MG63 (cell line): ENCODE measurements at places on chromosomes 7 and 10. TPM values are rescaled to one million over a fixed set of nuclear protein-coding genes. Genes with fewer than 3 reads are reported as not detected.

DNA sequence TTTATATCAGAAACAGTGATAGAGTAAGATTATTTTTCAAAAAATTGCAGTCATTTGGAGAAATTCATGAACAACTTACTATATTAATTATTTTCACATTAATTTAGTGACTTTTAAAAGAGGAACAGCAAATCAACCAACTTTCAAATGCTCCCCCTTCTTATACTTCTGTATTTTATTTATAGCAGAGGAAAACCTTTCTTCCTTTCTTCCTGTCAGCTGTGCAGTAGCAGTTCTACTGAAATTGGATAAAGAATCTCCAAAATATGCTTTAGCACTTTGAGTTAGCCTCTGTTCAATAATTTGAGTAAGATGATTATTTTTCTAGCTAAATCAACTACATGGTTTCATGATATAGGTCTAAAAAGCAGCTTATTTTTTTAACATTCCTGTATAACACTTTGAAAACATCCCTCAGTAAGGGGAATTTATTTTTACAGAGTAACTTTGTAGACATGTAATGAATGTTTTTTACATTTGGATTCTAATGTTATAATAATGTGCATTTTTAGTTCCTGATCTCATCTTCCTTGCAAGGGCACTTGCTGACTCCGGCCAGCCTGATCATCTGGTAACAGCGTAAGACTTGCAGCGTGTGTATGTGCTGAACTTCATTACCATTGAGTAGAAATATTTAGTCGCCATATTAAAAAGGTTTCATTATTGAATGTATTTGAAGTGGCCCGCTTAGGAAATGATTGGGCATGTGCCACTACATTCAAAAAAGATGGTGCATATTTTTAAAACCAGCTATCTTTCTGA, 158.3 kb upstream of the HDAC9 start:
- no peak for DNase-seq

DNA sequence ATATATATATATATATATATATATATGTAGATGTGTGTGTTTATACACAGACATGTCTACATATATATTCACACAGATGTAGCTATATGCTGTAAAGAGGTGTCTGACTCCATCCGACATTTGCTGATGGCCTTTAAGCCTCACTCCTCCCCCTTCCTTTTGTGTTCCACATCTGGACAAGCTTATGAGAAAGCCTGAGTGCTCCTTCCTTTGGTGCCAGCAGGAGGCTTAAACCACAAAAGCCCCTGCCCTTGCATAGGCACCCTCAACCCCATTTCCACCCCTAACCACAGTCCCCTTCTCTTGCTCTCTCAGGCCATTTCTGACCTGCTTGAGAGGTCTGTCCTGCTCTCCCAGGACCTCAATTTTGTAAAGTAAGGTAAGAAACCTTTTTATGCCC, 98.7 kb downstream of the SVOPL start:
- DNase-seq, result no peak

GRCh38 chr7:22551768-22552513, 52.0 kb upstream of the STEAP1B start:
- no peak for DNase-seq

GRCh38 chr10:83367036-83367435, 772.3 kb upstream of the GHITM start:
- DNase-seq, result no peak

DNA sequence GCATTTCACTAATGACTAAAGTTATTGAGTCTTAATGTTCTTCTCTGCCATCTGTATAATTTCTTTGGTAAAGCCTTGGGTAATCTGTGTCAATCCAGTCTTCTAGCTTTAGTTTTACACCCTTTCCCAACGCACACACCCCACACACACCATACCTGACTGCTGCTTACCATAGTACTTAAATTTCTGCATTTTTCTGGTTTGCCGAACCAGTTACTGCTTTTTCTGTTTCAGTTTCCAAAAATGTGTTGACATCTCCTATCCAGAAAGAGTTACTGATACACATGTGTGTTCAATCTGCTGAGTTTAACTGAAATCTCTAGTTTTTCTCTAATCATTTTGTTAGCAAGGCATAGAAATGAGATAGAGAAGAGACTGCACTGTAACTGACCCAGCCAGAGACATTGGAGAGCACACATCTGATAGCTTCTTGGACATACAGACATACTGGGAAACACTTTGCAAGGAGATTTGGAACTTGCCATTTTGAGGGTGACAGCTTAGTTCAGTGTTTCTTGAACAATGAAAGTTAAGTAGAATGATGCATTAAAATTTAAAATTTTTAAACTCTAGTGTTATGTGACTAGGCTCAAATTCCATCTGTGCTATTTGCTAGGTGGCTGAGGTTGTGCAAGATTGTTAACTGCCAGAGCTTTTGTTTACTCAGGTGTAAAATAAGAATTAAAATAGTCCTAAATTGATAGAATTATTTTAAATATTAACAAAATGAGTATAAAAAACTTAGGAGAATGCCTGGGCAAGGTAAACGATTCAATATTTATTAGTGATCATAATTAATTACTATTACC, 807.6 kb downstream of the DNAJB9 start:
- no peak for DNase-seq

DNA sequence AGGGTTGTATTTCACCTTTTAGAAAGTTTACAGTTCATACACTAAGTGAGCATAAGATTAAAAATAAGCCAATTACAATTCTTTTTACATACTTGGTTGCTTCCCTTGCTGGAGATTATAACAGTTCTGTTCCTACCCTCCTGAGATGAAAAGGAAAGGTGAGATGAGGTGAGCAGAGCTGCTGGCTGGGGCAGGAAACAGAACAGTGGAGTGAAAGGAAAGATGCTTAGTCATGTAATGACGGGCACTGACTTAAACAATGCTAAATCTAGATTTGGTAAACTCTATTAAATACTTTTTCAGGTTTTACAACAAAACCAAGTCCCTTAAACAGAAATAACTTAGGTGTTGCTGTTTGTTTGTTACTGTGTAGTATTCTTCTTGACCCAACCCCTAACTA, 19.9 kb upstream of the ZEB1 start:
- DNase-seq, result no peak

- DNase-seq, result no peak
Observed at GRCh38 chr7:124954790-124955189, 25.2 kb upstream of the POT1 start.

- DNase-seq, result no peak
Observed at GRCh38 chr10:1632141-1632540, 105.2 kb downstream of the ADARB2 start.

GRCh38 chr10:92544296-92544695, 29.6 kb downstream of the IDE start:
- no peak for DNase-seq

GRCh38 chr7:83289419-83289993, 126.8 kb upstream of the PCLO start:
- DNase-seq, result no peak

DNA sequence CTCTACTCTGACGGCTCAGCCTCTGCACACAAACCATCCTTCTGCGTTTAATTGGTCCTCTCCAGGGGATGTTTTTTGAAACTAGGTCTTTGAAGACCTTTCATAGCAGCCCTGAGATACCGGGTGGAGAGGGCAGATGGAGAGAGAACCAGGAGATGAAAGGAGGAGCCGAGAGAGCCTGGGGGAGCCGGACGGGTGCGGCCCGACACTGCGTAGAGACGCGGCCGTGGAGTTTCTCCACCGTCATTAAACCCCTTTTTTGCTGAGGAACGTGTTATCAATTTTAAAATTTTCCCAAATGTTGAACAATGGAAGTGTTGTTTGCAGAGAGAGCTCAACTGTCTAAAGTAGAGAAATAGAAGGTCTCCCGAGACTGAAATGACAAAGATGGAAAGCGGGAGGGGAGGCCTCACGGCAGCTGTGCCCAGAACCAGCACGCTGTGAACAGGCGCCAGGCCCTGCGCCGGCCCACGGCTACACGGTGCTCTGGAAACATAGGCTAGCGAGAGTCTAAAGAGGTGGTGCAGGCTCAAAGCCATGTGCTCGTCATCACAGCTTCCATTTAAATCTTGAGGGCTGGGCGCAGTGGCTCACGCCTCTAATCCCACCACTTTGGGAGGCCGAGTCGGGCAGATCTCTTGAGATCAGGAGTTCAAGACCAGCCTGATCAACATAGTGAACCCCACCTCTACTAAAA, 307.0 kb downstream of the PTPRN2 start:
- no peak for DNase-seq

- no peak for DNase-seq
Observed at GRCh38 chr10:59991661-59992060, 85.3 kb upstream of the CCDC6 start.

DNA sequence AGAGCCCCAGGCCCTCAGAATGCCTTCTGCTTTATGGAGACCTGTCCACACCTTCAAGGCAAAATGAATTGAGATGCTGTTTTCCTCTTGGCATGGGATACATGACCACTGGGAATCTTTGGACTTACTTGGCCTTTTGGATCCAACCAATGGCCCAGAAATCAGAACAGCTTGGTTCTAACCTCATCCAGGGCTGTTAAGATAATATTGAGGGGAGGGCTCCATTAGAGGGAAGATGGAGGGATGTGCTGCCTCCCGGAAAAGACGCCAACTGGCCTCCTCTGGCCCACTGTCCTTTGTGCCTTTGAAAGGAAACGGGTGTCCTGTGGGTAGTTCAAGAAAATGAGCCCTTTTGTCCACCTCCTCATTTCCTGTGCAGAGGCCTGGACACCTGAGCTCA, 530.9 kb downstream of the KCNMA1 start:
- DNase-seq, result no peak

DNA sequence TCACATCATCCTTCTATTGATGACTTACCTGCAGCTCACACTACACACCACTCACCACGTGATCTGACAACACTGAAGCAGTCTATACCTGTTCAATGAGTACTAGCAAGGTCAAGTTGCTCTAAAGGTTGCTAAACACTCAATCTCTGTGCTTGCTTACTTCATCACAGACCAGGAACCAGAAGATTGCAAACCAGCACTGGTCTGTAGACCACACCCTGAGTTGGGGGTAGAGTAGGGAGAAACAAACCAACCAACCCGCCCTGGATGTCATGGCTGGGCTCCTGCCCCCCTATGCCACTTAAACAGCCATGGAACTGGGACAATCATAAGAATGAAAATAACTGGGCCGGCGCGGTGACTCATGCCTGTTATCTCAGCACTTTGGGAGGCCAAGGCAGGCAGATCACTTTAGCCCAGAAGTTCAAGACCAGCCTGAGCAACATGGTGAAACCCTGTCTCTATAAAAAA, 19.6 kb downstream of the DLG5 start:
- no peak for DNase-seq

DNA sequence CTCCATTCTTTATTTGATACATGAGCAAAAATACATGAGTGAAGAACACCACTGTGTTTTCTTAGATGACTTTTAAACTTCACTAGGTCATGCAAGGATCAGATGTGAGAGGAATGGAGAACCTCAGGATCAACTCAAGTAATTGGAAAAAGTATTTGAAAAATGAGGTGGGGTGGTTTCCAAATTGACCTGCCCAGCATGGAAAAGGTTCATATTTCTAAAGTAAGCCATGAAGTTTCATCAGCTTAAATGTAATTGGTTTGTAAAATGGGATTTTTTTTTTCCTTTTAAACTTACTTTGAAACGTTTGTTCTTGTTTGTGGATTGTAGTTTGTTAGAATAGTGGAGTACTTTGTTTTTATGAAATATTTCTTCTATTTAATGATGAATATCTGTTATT, 134.8 kb downstream of the MLLT10 start:
- no peak for DNase-seq

The CARD11 gene
- total RNA-seq, result not detected in 2 replicates

The C10orf105 gene
- not detected in 2 replicates for total RNA-seq

The ZNF365 gene
- total RNA-seq, result 0.89 and 1.5 TPM in 2 replicates

The WEE2 gene
- not detected in 2 replicates for total RNA-seq

The OR2A12 gene
- total RNA-seq, result not detected in 2 replicates

The CRPPA gene
- total RNA-seq, result 0.33 and 0.42 TPM in 2 replicates

The C7orf33 gene
- not detected in 2 replicates for total RNA-seq
